ENCODE measurements at places on chromosomes 16 and 17.
A peak's percentile ranks its signal among the peaks of the same experiment; 100 is the strongest.

DNA sequence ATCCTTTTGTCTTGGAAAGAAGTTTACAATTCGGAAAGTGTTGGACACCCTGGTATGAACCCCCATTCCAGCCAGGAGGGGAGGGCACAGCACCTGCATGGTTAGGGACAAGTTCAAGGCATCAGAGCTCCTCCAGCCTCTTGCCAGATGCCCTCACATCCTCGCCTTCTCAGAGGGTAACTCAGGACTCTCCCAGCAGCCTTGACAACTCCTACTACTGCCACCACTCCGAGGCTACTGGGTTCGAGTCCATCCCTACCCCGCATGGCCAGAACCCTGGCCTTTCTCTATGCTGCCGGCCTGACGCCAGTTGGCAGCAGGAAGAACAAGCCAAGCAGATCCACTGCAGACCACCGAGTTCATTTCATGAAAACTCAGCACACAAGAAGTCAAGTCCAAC is 34.1 kb downstream of the AXIN2 start:
- no peak for DNase-seq

- peak; percentile 87 for DNase-seq
Observed at GRCh38 chr17:74864866-74865395, 5.2 kb upstream of the GRIN2C start.

DNA sequence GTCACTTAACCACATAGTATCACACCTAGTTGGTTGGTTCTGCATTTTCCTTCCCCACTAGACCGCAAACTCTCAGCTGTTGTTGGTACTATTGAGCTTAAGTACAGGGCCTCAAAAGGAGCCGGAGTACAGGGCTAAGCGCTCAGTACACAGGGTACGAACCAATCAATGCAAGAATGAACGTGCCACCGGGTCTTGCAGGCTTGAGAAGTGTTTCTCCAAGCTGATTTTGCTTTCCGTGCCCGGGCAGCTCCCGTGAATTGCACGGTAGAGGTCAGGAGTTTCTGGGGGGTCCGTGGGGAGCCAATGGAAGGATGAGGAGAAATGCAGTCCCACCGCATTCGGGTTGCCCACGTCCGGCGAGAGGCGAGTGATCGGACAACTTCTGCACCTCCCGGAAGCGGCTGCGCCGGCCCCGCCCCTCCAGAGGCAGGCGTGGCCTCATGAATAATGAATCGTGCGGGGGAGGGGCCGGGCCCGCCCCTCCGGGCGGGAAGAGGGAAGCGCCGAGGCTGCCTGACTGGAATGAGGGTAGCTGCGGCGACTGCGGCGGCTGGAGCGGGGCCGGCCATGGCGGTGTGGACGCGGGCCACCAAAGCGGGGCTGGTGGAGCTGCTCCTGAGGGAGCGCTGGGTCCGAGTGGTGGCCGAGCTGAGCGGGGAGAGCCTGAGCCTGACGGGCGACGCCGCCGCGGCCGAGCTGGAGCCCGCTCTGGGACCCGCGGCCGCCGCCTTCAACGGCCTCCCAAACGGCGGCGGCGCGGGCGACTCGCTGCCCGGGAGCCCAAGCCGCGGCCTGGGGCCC is at the start of gene SNTB2:
Gene SNTB2 (plus strand): TSS at position 523 of the 804 bp plus-strand sequence. CDS start 3 bp downstream, at position 526.
- peak; percentile 95 for DNase-seq

GRCh38 chr16:77433146-77433545 is 1.7 kb downstream of the ADAMTS18 start:
- DNase-seq, result no peak

- DNase-seq, result no peak
Observed at GRCh38 chr16:54588026-54588425, 301.4 kb upstream of the IRX3 start.

DNA sequence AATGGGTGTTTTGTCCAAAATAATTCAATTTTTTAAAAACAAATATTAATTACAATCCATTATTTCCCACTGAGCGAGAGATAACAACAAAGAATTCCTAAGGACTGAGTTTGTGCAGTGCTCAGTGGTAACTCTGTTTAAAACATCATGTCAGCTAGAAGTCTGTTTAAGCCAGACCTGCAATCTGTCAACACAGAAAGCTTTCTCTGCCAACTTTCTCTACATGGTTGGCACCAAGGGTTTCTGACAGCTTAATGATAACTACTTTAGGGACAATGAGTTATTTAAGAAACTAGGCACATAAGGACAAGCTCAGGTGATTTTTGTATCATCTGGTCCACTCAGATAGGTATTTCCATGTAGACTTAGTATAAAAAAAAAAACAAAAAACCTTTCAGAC is 81.8 kb downstream of the WDR59 start:
- no peak for DNase-seq

DNA sequence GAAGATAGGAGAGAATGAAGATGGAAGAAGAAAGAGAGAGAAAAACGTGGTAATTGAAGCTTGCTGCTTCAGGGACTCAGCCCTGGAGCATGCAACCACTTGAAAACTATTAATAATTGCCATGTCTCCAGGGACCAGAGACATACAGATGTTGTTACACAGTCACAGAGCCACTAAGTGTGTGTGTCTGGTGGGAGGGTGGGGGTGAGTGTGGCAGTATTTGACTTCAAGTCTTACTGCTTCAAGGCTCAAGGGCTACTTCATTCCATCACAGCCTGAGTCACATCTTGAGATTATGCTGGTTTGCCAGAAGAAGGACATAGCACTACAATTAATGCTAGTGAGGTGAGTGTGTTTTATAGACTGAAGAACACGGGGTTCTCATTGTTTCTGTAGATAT is 202.2 kb downstream of the CDH8 start:
- no peak for DNase-seq

- peak; percentile 83 for DNase-seq
Observed at GRCh38 chr16:52912565-52913173, 140.0 kb downstream of the CHD9NB start.

- DNase-seq, result no peak
Observed at GRCh38 chr17:14794961-14795360, 470.2 kb downstream of the PMP22 start.

- no peak for DNase-seq
Observed at GRCh38 chr17:68733241-68734176, 132.3 kb upstream of the FAM20A start.

DNA sequence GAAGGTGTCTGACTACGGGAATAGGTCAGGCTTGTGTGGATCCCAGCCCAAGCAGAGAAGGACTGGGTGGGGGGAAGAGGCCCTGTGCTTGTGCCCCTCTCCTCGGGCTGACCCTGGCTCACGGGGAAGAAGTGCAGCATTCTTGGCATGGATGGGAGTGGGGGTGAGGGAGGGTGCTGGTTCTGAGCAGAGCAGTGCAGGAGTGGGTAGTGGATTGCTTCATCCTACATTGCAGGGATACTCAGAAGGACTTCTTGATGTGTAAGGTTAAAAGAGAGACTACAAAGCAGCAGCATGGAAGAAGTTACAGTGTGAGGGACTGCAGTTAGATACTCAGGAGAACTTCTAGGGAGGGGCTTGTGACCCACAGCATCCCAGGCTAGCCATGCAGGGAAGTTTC is 2.1 kb downstream of the ARHGAP23 start:
- DNase-seq, result no peak

DNA sequence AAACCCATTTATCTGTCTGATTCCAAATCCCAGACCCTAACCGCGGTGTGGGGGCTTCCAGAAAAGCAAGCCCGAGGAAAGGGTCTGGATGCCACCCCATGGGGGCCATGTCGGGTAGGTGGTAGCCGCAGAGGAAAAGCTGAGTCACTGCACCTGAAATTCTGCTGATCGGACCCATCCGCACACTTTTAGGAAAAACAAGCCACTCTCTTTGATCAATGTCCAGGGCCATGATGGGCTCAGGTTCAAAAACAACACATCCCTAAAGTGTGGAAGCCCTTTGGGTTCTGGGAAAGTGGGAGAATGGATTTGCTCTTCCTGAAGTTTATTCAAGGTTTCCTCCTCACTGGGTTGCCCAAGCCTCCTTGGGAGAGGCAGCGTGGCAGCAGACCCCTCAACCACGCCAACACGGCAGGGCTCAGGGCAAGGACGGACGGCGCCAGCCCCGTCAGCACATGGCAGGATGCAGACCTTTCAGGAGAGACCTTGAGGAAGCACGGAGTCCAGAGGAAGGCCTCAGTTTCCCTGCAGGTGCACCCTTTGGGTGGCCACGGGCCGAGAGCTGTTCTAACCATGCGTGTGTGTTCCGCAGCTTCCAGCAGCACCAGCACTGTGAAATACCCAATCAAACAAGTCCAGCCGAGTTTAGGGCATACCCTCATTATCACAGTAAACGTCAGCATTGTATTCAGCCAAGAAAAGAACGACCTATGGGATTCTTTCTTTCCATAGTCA is 367.0 kb downstream of the FOXL1 start:
- no peak for DNase-seq

- peak; percentile 54 for DNase-seq
Observed at GRCh38 chr16:4537376-4538343, 913 bp downstream of the CDIP1 start.

- DNase-seq, result no peak
Observed at GRCh38 chr16:3148256-3149192, 13.7 kb downstream of the ZNF213 start.
